ENCODE measurements at places on chromosomes 3 and 15. TPM values are rescaled to one million over a fixed set of nuclear protein-coding genes. Genes with fewer than 3 reads are reported as not detected.
A peak's percentile ranks its signal among the peaks of the same experiment; 100 is the strongest.

- no peak for DNase-seq
Observed at GRCh38 chr15:60382773-60383674, 14.8 kb downstream of the ANXA2 start.

GRCh38 chr15:75815811-75816719 lies 27.2 kb upstream of the UBE2Q2 start:
- DNase-seq, result no peak

GRCh38 chr3:127158614-127159229 lies 34.2 kb upstream of the PRR23E start:
- DNase-seq, result no peak

DNA sequence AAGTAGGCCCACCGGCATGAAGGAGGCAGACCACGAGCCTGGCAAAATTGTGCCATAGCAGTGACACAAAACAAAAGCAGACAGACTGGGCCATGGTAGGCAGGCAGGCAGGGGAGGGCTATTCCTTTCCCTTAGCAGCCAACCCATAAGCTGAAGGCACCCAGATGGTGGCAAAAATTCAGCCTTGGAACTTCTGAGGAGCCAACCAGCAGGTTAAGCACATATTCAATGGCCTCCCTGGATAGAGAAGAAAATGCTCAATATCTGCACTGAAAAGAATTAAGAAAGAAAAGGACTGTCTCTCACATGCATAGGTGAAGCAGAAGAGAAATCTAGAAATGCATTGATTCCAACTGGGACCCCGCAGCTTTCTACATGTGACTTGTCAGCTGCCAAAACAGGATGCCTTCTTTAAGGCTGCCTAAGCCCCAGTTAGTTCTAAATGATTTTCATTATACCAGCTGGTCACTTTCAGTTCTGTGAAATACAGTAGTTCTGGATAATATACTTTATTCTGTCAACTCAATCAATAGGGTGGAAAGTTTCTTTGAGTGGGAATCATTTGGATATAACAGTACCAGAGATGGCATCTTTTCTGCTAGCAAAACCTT lies 2.7 kb downstream of the PRICKLE2 start:
- no peak for DNase-seq

DNA sequence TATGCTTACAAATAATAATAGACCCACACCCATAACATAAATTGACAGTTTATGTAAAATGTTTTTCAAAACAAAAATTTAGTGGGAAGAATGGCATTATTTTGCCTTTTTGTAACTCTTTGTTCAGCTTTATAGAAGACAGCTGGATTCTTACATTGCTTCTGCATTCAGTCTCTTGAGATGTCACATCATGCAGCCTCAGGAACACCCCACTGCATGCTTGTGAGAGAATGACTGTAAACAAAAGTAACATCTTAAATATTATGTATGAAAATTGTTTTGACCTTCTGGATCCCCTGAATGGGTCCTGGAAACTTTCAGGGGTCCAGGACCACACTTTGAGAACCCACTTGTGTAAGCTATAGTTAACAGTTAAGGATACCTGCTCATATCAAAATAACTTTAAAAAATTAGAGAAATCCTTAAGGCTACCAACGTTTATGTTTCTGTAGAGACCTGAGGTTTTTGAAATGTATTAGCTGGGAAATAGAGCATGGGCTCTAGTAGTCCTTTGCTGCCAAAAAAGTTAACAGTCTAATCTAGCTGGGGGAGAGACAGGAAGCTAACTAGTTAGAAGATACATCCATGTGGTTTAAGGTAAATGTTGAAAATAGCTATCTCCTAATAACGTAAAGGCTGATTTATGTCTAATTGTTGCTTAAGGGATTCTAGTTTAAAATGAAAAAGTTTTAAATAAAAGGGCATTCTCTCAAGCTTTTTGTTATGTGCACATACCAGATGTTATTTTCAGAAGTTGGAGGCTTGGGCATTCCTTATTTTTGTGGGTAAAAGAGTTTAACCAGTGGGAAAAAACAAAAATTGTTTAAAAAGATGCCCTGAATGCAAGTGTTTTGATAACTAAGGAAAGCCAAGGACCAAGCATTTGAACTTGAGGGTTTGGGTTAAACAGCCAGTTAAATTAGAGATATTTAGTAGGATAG lies 3.8 kb downstream of the USP3 start:
- no peak for DNase-seq

DNA sequence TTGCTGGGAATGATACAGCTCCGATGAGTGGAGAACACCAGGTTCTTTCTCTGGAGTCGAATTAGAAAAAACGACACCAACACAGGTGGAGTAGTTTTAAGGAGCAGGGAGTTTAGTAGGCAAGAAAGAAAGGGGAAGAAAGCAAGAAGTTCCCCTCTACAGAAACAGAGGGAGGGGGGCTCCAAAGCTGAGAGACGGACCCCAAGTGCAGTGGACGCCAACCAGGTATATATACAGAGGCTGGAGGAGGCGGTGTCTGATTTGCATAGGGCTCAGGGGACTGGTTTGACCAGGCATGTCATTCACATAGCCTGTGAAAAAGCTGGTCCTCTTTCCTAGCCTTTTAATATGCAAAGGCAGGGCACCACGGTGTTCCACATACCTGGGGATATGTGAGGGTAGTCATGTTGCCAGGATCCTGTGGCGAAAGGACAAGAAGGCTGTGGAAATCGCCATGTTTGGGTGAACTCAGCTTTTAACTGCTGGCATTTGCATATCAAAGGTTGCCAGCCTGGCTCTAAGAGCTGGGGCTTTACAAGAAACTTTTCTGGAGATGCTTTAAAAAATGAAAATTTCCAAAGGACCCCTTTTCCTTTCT lies 887.4 kb upstream of the EPHA6 start:
- DNase-seq, result no peak

GRCh38 chr3:16520970-16521881 lies 7.7 kb upstream of the RFTN1 start:
- DNase-seq, result no peak

GRCh38 chr15:90414408-90415028 lies 26.5 kb downstream of the IQGAP1 start:
- no peak for DNase-seq

DNA sequence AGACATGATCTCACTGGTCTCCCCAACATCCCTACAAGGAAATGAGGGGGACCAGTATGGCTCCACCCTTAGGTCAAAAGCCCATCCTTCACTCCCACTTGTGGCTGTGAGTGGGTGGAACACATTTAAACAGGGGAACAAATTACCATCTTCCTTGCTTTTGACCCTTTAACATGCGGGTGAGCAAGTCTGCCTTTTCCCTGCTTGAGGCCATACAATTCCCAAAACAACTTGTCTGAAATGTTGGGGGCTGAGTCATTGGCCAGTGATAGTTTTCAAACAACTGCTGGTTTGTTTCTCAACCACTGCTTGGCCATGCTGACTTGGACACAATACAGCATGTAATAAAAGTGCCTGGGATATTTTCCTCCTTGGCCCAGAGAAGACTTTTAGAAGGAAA lies 39.6 kb downstream of the COL8A1 start:
- DNase-seq, result peak; percentile 52

DNA sequence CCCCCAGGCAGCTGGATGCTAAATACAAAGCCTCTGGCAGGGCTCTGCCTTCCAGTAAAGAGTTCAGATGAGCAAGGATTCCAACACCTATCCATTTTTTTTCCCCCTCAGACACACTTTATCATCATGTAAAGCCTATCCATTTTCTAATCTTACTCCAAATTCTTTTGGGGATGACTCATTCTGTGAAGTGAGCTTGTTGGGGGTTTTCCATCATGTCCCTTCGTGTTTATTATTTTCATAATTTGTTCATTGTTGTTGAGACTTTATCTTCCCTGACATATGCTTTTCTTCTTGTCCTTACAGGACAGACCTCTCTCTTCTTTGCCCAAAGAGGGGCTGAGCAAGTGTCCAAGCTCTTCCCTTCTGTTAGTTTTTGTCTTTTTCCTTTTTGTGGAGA lies 34.7 kb upstream of the SH3BP5 start:
- DNase-seq, result no peak

- no peak for DNase-seq
Observed at GRCh38 chr15:42984493-42985034, 64.0 kb upstream of the TTBK2 start.

C3orf85 gene
- not detected for total RNA-seq

DNA sequence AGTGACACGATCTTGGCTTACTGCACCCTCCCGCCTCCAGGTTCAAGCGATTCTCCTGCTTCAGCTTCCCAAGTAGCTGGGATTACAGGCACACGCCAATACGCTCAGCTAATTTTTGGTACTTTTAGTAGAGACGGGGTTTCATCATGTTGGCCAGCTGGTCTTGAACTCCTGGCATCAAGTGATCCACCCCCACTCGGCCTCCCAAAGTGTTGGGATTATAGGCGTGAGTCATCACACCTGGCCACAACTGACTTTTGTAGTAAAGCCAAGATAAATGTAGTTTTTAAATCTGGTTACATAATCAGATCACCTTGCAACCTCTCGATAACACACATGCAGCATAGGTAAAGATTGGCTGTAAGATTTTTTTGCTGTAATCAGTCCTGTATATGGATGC lies 657.5 kb upstream of the DPPA4 start:
- DNase-seq, result no peak

- DNase-seq, result no peak
Observed at GRCh38 chr3:184067573-184068055, 14.8 kb downstream of the HTR3C start.

GRCh38 chr3:12443781-12444522 lies 40.3 kb upstream of the TSEN2 start:
- no peak for DNase-seq

DNA sequence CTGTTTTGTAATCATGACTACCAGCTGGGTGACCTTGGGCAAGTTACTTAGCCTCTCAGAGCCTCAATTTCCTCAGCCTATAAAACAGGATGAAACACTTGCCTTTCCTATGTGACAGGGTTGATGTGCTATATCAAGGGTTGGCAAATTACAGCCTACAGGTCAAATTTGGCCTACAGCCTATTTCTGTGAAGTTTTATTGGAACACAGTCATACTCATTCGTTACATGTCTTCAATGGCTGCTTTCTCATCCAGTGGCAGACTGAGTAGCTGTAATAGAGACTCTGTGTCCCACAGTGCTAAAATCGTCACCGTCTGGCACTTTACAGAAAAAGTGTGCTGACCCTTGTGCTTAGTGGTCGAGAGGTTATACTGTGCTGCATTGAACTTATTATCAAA lies 16.6 kb downstream of the ABHD6 start:
- no peak for DNase-seq

- DNase-seq, result no peak
Observed at GRCh38 chr3:194218646-194219453, 82.9 kb downstream of the HES1 start.

- peak; percentile 84 for DNase-seq
Observed at GRCh38 chr3:50542177-50543034, 25.1 kb downstream of the C3orf18 start.

RTP4 gene
- total RNA-seq, result 1.0 TPM

KNG1 gene
- not detected for total RNA-seq

MAP6D1 gene
- 1.6 TPM for total RNA-seq

TGM5 gene
- not detected for total RNA-seq

DNA sequence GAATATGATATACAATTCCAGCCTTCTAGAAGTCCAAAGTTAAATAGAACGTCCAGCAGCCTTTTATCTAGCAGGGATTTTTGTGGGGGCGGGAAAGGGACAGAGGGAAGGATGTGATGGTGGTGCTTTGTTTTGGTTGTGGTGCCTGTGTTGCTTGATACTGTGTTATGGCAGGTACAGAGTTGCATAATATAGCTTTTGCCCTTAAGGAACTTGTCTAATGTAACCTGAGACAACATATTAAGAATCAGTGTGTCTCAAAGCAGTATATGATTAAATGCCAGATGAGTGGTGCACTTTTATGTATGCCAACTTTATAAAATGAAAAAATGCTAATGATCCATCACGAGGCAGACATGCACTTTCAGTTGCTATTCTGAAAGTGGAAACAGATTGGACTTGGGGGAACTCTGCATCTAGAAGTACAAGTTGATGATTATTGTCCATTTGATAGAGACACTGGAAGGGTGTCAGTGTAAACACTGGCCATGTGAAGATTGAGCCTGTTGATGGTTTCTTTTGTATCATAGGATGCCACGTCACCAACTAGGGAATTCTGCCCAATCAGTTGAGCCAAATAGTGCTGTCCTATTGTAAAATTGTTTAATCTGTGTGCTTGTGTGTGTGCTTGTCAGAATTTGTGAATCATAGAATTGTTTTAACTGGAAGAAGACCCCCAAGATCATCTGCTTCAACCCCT lies 23.0 kb downstream of the NEO1 start:
- no peak for DNase-seq

GRCh38 chr3:46080124-46080968 lies 53.1 kb upstream of the XCR1 start:
- DNase-seq, result no peak

REC114 gene
- total RNA-seq, result not detected

GRCh38 chr15:64493641-64494040 lies 33.3 kb downstream of the ZNF609 start:
- DNase-seq, result no peak

GRCh38 chr3:179486806-179487205 lies 35.5 kb upstream of the GNB4 start:
- no peak for DNase-seq

GRCh38 chr3:105367063-105367405 lies 325 bp downstream of the ALCAM start:
- no peak for DNase-seq

DNA sequence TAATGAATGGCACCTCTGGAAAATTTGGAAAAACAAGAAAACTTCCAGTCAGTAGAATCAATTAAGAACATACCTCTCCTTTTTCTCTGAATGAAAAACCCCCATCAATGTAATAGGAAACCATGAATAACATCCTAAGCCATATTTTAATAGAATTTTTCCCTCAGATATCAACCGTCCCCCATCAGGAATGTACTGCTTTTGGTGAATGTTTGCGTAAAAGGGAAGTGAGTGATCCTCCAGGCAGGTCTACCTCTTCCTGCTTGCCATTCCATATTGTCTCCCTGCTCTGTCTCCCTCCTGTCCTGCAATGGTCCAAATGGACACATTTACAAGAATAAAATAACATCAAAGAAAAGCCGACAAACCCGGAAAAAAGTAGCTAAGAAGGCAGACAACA lies 30.8 kb downstream of the LAMP3 start:
- DNase-seq, result no peak

DNA sequence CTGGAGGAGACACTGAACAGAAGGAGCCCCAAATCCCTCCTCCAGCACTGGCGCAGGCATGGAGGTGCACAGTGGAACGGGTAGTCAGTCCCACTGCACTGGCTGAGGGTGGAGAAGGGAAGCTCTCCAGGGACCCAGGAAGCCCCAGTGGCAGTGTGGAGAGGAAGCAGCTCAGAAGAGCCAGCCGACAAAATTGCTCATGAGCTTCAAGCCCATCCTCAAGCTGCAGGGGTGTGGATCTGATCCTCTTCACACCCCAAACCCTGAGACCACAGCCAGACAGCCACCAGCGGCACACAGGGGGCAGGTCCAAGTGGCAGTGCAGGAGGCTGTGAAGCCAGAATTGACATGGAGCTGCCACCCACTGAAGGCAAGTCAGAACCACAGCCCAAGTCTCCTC lies 32.1 kb downstream of the CYFIP1 start:
- DNase-seq, result no peak

AVEN gene
- total RNA-seq, result 34.8 TPM

DNA sequence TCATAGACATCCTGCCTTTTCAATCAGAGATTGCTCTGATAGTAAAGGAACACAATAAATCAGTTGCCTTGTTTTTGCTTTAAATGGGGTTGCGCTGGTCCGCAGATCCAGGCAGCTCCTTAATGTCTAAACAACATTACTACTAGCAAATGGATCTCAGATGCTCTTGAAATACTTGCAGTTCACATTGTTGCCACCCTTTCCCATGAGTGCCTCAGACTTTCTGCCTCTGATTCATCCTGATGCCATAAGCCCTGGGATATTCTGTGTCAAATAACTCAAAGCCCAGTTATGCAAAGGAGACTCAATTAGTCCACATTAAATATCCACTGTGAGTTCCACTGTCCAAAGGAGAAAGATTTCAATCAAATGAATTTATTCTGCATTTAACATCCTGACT lies 196.7 kb downstream of the PLCH1 start:
- no peak for DNase-seq

Measured in tibial nerve (tissue), 4 donors.